ENCODE measurements at places on chromosomes 12 and 14.

- no peaks in the 10 kb centered on the region for H3K36me3 ChIP-seq
- H3K4me1 ChIP-seq: no peaks in the 10 kb centered on the region
- no peaks in the 10 kb centered on the region for H3K27me3 ChIP-seq
- no peak overlapping the region for H3K27ac ChIP-seq
- no peak overlapping the region for H3K4me3 ChIP-seq
These were observed 32.4 kb downstream of the PLEKHG7 start for GRCh38 chr12:92735131-92735721.

GRCh38 chr14:64879635-64880220 lies at the start of gene SPTB:
Gene SPTB, minus strand, starts transcription at chr14:64879907. Its CDS starts 56,813 bp downstream, at chr14:64823094.
- H3K27me3 ChIP-seq: no peaks in the 10 kb centered on the region
- H3K27ac ChIP-seq: peak within 1 kb of the TSS; percentile 61
- DNase-seq: peak; percentile 58
- peak within 1 kb of the TSS; percentile 74 for H3K4me3 ChIP-seq

DNA sequence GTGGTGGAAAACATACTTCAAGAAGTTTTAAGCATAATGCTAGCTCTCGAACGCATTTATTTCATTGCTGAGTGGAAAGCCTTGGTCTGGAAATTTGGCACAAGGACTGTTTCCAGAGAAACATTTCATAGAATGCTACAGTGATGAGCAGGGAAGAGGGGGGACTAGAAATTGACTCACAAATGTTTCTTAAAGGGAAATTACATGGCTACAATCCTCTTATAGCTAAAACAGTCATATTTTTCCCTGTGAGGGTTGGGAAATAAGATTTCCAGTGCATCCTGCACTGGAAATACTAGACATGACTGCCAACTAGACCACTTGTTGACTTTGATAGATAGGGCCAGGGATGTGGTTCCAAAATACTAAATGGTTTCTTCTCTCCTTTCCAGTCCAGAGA lies 197.3 kb upstream of the RGS6 start:
- H3K27me3 ChIP-seq: no peaks in the 10 kb centered on the region
- H3K4me3 ChIP-seq: no peak overlapping the region
- DNase-seq: no peak
- no peaks in the 10 kb centered on the region for H3K36me3 ChIP-seq
- no peaks in the 10 kb centered on the region for H3K4me1 ChIP-seq

DNA sequence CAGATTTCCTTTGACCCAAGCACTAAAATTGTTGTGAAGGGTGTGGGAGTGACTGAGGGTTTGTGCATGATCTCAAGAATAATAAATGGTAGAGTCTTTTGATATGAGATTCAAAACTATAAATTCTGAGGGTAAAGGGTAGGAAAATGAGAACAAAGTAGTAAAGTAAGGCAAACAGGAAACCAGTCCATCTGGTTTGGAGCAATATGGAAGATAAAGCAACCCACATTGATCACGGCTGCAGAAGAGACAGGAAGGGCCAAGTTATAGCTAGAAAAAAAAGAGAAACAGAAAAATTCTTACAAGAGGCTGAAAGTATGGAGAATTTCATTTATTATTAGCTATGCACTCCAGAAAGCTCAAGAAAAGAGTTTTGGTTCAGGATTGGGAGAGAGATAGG lies 4.6 kb upstream of the SLCO1B3 start:
- no peaks in the 10 kb centered on the region for H3K4me1 ChIP-seq
- H3K4me3 ChIP-seq: no peak overlapping the region
- no peak for DNase-seq
- H3K27ac ChIP-seq: no peak overlapping the region

DNA sequence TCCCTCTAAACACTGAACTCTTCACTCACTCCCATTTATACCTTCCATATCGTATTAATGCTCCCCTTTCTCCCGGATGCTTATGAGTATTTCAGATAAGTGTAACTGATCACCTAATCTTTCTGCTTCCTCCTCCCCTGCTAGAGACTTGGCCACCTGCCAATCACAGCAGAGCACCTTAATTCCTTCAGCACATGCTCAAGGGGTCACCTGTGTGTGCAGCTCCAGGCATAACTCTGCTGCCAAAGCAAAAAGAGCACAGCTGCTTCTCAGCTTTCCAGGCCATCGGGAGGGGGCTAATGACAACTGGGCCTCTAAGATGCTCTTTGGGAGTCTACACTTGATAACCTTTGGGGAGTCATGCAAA lies 106.9 kb upstream of the DYRK2 start:
- H3K27me3 ChIP-seq: no peaks in the 10 kb centered on the region
- no peaks in the 10 kb centered on the region for H3K36me3 ChIP-seq
- DNase-seq: peak; percentile 78
- peak overlapping the region; percentile 23 for H3K27ac ChIP-seq

GRCh38 chr14:105376521-105377440 lies 21.6 kb upstream of the TEX22 start:
- no peaks in the 10 kb centered on the region for H3K4me1 ChIP-seq
- DNase-seq: no peak
- H3K27ac ChIP-seq: no peak overlapping the region
- H3K4me3 ChIP-seq: no peak overlapping the region

- no peak overlapping the region for H3K27ac ChIP-seq
- no peak overlapping the region for H3K4me3 ChIP-seq
- H3K36me3 ChIP-seq: no peaks in the 10 kb centered on the region
- no peaks in the 10 kb centered on the region for H3K4me1 ChIP-seq
These were observed 13.7 kb downstream of the NID2 start for GRCh38 chr14:52055167-52055566.

- H3K36me3 ChIP-seq: no peaks in the 10 kb centered on the region
- peaks cover 4% of the 10 kb centered on the region for H3K4me1 ChIP-seq
- no peak for DNase-seq
- no peak overlapping the region for H3K4me3 ChIP-seq
- no peak overlapping the region for H3K27ac ChIP-seq
These were observed 29.5 kb downstream of the NINJ2 start for GRCh38 chr12:633731-634130.

DNA sequence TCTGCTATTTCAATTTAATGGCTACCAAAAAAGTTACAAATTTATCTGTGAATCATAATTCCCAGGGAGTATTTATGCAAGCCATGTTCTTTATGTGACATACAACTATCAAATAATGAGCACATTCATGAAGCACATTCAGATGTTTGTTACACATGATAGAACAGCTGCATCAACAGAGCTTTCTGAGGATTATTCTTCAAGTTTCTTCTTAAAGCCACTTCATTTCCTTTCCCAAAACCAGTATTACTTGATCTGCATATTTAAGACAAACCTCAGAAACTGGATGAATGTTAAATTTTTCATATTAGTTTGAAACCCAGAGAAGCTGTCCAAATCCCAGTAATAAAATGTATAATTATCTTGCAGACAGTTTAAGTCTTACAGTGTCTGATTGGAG lies 73.6 kb upstream of the SOX5 start:
- no peaks in the 10 kb centered on the region for H3K4me1 ChIP-seq
- no peak overlapping the region for H3K4me3 ChIP-seq
- no peak for DNase-seq
- H3K27me3 ChIP-seq: no peaks in the 10 kb centered on the region
- no peaks in the 10 kb centered on the region for H3K36me3 ChIP-seq
- no peak overlapping the region for H3K27ac ChIP-seq

DNA sequence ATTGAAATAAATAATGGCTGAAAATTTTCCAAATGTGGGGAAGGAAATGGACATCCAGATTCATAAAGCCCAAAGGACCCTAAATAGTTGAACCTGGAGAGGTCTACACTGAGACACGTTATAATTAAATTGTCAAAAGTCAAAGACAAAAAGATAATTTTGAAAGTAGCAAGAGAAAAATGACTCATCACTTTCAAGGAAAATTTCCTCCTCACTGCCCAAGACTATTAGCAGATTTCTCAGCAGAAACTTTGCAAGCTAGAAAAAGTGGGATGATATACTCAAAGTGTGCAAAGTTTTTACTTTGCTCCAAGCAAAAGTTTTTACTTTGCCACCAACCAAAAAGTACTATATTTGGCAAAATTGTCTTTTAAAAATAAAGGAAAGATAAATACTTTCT lies 15.9 kb upstream of the KRT83 start:
- no peak for DNase-seq
- no peaks in the 10 kb centered on the region for H3K36me3 ChIP-seq
- H3K27me3 ChIP-seq: 0 out of 2 replicates have a peak, but pooled peaks cover 3% of the 10 kb centered on the region
- no peak overlapping the region for H3K4me3 ChIP-seq
- no peaks in the 10 kb centered on the region for H3K4me1 ChIP-seq
- no peak overlapping the region for H3K27ac ChIP-seq

GRCh38 chr12:52585066-52585465 lies 11.4 kb upstream of the KRT74 start:
- H3K36me3 ChIP-seq: no peaks in the 10 kb centered on the region
- no peak overlapping the region for H3K27ac ChIP-seq
- H3K4me3 ChIP-seq: no peak overlapping the region
- no peaks in the 10 kb centered on the region for H3K4me1 ChIP-seq
- peaks cover 60% of the 10 kb centered on the region for H3K27me3 ChIP-seq

GRCh38 chr12:70074510-70074909 lies 168.7 kb upstream of the CNOT2 start:
- peak; percentile 36 for DNase-seq
- peaks cover 12% of the 10 kb centered on the region for H3K4me1 ChIP-seq
- no peaks in the 10 kb centered on the region for H3K27me3 ChIP-seq
- H3K36me3 ChIP-seq: no peaks in the 10 kb centered on the region
- H3K27ac ChIP-seq: no peak overlapping the region

- H3K36me3 ChIP-seq: no peaks in the 10 kb centered on the region
- no peaks in the 10 kb centered on the region for H3K27me3 ChIP-seq
- DNase-seq: no peak
- no peak overlapping the region for H3K4me3 ChIP-seq
- 0 out of 2 replicates have a peak, but pooled peaks cover under 1% of the 10 kb centered on the region for H3K4me1 ChIP-seq
These were observed 40.0 kb downstream of the FBXW8 start for GRCh38 chr12:116950628-116951325.

GRCh38 chr12:54020591-54021405 lies 7.4 kb upstream of the HOXC6 start:
- no peaks in the 10 kb centered on the region for H3K4me1 ChIP-seq
- no peak overlapping the region for H3K4me3 ChIP-seq
- H3K36me3 ChIP-seq: no peaks in the 10 kb centered on the region
- H3K27ac ChIP-seq: no peak overlapping the region

- H3K27ac ChIP-seq: no peak overlapping the region
- no peaks in the 10 kb centered on the region for H3K36me3 ChIP-seq
- peaks cover 6% of the 10 kb centered on the region for H3K4me1 ChIP-seq
These were observed 64.7 kb upstream of the CISTR start for GRCh38 chr12:53816360-53817020.

- no peak overlapping the region for H3K4me3 ChIP-seq
- H3K27me3 ChIP-seq: no peaks in the 10 kb centered on the region
These were observed 379.8 kb downstream of the DPF3 start for GRCh38 chr14:72513965-72514659.

DNA sequence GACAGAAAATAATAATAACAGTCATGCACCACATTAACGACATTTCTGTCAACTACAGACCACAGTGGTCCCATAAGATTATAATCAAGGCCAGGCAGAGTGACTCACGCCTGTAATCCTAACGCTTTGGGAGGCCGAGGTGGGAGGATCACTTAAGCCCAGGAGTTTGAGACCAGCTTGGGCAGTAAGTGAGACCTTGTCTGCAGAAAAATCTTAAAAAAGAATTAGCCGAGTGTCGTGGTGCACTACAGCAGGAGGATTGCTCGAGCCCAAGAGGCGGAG lies 8.6 kb downstream of the NAB2 start:
- H3K36me3 ChIP-seq: no peaks in the 10 kb centered on the region
- no peak overlapping the region for H3K4me3 ChIP-seq
- H3K27ac ChIP-seq: no peak overlapping the region
- DNase-seq: no peak

- H3K36me3 ChIP-seq: no peaks in the 10 kb centered on the region
- no peak overlapping the region for H3K27ac ChIP-seq
- no peak overlapping the region for H3K4me3 ChIP-seq
- H3K27me3 ChIP-seq: no peaks in the 10 kb centered on the region
- no peaks in the 10 kb centered on the region for H3K4me1 ChIP-seq
These were observed 76.6 kb downstream of the SINHCAF start for GRCh38 chr12:31249356-31249755.

DNA sequence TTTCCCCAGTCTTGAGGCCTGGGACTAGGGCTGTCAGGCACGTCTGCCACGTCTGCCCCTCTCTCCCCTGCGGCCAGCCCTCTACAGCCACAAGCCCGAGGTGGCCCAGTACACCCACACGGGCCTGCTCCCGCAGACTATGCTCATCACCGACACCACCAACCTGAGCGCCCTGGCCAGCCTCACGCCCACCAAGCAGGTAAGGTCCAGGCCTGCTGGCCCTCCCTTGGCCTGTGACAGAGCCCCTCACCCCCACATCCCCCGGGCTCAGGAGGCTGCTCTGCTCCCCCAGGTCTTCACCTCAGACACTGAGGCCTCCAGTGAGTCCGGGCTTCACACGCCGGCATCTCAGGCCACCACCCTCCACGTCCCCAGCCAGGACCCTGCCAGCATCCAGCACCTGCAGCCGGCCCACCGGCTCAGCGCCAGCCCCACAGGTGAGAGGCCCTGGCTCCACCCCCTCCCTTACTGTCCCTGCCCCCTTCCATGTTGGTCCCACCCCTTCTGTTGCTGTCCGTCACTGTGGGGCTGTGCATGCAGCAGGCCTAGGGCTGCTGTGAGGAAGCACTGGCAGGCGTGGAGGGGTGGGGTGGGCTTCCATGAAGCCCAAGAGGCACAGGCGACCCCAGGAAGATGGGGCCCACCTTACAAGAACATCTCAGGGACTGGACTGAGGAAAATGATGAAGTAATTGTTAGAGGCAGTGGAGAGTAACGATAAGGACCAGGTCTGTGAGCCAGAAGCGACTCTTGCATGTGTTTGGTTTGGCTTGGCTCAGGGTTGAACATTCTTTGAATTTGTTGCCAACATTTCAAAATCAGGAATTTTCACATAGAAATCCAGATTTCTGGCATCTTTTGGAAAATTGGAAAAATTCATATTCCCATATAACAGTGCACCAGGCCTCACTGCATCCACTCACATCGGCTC lies 16.8 kb downstream of the C12orf43 start:
- no peak overlapping the region for H3K27ac ChIP-seq
- DNase-seq: no peak
- no peaks in the 10 kb centered on the region for H3K4me1 ChIP-seq

DNA sequence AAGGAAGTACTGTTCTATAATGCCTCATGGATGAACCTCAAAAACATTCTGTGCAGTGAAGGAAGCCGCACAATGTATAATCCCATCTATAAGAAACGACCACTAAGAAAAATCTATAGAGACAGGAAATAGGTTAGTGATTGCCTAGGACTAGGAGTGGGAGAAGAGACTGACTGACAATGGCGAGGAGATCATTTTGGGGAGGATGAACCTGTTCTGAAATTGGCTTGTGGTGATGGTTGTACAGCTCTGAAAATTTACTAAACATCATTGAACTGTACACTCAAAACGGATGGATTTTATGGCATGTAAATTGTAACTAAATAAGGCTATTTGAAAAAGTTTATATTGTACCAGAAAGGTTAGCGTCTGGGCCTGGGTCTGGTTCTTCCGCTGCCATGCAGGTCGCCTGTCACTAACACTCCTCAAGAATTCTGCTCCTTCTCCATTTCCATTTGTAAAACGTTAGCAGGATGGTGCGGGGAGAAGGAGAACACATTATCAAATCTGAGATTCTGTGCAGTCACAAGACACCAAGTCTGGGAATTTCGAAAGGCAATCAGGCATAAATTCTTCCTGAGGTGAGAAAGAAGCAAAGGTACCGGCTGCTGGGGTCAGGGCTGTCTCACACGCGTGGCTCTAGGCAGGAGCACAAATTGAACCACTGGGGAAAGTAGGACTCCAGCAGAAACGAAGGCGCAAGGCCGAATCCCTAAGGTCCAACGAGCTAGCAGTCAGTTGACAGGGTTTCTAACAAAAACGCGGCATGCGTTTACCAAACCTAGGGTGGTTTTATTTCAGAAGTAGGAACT lies 845 bp upstream of the COCH start:
- no peaks in the 10 kb centered on the region for H3K4me1 ChIP-seq
- no peak overlapping the region for H3K27ac ChIP-seq
- H3K27me3 ChIP-seq: no peaks in the 10 kb centered on the region
- peak overlapping the region; percentile 56 for H3K4me3 ChIP-seq

Data from MM.1S (cell line).